ENCODE measurements at places on chromosomes 1 and 21.

DNA sequence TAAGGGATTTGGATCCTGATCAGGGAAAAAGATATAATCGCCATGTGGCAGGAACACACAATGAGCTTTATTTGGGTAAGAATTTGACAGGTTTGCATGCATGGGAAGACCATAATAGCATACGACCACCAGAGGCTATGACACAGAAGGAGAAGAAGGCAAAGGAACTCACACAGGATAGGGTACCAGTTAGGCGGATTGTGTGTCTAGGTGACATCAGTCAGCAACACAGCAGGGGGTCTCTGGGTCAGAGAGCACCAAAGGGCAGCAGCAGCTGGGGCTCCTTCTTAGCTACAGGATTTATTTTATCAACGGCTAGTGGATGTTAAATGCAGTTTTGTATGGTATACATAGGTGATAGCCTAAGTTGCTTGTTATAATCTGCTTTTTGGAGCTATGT, 551.3 kb downstream of the KCNT2 start:
- no peak for DNase-seq

- DNase-seq: no peak
Measured at GRCh38 chr21:39314143-39315027, 953 bp upstream of the BRWD1 start.

GRCh38 chr1:156401681-156402081, 32.7 kb downstream of the RHBG start:
- no peak for DNase-seq

DNA sequence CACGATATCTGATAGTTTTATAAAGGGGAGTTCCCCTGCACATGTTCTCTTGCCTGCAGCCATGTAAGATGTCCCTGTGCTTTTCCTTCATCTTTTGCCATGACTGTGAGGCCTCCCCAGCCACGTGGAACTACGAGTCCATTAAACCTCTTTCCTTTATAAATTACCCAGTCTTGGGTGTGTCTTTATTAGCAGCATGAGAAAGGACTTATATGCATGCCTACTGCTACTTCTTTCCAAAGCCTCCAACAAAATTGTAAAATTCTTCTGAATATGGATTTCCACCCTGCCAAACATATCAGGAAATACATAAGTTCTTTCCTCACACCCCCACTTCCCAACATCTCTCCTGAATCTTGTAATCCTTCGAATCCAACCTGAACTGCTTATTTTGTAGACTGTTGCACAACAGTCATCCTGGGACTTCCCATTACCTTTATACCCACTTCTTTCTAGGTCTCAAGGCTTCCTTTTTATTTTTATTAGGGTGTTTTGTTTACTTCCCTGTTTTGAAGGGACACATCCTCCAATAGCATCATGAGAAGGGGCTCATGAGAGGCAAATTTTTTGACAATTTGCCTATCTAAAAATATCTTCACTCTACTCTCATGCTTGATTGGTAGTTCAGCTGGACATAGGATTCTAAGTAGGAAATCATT, 67.5 kb upstream of the MUTYH start:
- DNase-seq: no peak

DNA sequence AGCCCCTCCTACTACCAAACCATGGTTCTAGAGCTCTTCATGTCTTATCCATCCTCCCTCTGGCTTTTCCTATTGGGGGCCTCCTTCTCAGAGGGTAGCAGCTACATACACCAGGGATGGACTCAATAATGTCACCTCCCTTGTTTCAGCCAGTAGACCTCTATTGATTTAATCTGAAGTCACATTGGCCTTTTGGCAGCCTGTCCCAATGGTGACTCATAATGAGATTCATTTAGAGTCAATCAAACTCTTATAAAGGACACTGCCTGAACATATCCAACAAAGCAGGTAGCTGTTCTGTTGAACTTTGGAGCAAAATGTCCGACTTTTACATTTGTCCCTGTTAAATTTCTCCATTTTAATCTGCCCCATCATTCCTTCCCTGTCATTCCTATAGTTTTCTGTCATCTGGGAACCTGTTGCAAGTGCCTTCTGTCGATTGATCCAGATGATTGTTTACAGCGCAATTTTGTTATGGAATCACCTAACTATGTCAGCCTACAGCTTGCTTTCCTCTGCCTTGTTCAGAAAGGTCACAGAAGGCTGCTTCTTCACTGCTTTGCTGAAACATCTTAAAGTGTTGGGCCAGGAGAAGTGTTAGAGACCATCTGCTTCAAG, 105.9 kb downstream of the ETS2 start:
- DNase-seq: no peak

GRCh38 chr1:30518186-30518585, 205.2 kb downstream of the MATN1 start:
- no peak for DNase-seq

DNA sequence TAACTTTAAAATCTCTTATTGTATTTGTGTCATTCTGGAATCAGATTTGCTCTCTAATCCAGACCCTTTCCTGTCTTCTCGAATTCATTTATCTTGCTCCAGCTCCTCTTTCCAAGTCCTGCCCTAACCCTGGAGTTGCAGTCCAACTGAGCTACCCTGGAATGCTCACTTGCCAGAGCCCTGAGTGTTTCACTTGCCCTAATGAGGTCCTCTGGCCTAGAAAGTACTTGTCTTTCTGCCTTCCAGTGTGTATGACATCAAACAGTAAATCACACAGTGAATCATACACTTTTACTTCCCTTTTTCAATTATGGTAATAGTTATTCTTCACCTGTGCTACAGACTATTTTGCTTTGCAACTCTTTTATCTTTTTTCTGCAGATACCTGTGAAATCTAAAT, 96.9 kb downstream of the NEK7 start:
- no peak for DNase-seq

DNA sequence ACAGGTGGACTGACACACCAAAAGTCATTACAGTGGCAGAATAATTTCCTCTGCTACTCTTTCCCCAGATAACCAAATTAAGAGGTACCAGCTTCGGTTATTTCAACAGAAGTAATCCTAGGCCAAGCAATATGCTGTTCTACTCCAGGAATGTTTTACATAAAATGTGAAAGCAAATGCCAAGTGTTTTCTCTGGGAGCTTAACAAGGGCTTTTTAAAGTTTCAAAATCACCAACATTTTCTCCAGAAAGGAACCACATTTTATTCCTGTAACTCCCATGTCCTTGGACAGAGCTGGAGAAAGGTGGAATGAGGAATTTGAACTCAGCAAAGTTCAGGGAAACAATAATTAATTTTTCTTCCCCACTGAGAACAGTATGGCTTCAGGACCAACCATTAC, 27.2 kb downstream of the CNN3 start:
- no peak for DNase-seq

- no peak for DNase-seq
Measured at GRCh38 chr21:34122047-34122446, 48.7 kb downstream of the MRPS6 start.

GRCh38 chr1:40898431-40898901, 36.3 kb upstream of the CITED4 start:
- no peak for DNase-seq
